AG10803 (cell line): ENCODE measurements at places on chromosomes 3 and 15.

GRCh38 chr15:88023914-88024313 is 232.6 kb downstream of the NTRK3 start:
- no peak for DNase-seq

GRCh38 chr3:177084616-177085015 is 112.7 kb downstream of the TBL1XR1 start:
- DNase-seq: no peak

- DNase-seq: peak; percentile 81
These were observed 58.6 kb upstream of the TSC22D2 start for GRCh38 chr3:150349314-150350097.

- DNase-seq: peak; percentile 94
These were observed 261.5 kb upstream of the LRTM1 start for GRCh38 chr3:55189359-55189801.

GRCh38 chr15:88011533-88011932 is 245.0 kb downstream of the NTRK3 start:
- DNase-seq: no peak

DNA sequence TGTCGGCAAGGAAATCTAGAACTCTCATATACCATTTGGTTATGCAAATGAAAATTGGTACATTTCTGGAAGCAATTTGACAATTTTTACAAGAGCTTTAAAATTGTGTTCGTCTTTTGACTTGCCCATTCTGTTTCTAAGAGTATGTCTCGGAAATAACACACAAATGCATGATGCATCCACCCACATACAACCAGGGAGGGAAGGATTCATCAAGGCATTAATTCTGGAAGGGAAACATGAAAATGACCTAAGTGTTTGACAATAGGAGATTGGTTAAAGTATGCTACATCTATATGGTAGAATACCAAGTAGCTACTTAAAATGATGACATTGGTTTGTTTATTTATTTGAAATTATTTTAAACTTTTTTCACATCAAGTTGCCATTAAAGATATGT is 58.6 kb downstream of the PIAS1 start:
- no peak for DNase-seq

DNA sequence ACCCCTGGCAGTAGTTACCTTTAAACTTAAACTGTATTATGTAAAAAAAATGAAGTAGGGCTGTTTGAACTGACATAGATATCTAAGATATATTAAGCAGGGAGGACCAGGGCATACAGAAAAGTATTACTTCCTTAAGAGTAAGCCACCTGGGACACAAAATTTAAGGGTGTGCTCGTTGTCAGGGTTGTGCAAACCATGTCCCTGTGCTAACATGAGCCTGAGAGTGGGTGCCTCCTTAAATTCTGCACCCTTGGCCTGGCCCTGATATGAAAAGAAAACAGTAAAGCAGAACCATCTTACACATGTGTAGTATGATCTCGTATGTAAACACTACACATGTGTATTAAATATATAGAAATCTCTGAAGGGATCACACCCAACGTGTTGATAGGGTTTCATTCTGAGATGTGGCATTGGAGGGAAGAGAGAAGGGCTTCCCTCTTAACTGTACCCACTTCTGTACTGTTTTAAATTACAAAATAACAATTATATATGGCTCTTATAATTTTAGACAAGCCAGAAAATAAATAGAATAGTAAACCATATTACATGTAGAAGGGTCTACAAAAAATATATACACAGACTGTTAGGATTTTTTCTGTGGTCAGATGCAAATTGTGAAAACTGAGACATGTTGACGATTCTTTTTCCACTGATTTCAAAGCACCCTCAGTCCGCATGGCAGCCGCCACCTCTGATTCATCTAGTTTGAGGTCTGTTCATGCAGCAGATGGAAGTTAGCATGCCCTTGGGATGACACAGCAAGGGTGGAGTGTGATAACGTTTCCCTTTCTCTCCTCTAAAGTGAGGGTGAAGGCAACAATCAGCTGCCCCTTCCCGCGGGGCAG is 400.8 kb upstream of the PROK2 start:
- DNase-seq: peak; percentile 81

- DNase-seq: no peak
These were observed 58.0 kb downstream of the CGGBP1 start for GRCh38 chr3:88000853-88001252.

DNA sequence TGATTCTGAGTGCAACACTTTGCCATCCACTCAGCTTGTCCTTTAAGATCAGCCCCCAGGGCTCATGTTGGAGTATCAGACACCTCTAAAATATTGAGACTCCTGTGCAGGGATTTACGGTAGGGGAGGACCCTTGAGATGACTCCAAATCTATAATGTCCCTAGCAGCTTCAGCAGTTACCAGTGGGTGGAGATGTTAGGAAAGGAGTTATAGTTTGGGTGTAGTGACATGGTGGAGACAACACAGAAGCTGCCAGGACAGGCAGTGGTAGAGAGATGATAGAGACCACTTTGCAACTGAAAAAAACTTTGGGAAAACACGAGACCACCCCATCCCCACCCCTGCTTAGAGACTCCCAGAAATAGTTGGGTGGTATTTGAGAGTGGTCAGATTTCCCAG is 43.3 kb upstream of the GSK3B start:
- no peak for DNase-seq

DNA sequence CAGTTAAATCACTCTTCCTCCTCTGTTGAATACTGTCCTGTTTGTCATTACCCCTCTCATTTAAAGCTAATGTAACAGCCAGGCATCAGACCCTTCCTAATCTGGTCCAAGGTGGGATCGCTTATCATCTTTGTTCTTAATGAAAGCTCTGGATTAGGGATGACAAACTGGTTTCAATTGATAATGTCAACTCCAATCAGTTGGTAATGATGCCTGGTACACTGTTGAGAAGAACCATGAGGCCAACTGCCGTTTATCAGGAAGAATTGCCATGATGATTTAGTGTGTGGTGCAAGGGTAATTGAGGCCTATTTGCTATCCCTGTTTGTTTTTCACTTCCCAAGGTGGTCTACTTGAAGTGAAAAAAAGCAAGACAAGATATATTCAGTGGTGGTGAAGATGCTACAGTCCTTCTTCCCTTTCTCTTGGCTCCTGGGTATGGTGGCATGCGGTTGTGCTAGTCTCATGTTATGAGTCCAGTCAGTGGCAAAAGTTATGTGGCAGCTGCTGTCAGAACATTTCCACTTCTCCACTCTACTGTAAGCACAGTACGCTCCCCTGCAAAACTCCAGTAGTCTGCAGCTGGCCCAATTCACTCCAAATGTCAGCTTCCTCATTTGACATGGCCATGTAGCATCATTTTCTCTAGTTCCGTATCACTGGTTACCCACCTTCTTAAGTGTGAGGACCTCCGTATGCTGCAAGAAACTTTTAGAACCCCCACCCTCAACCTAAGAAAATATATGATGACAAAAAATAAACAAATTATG is 72.5 kb downstream of the MORC1 start:
- no peak for DNase-seq

DNA sequence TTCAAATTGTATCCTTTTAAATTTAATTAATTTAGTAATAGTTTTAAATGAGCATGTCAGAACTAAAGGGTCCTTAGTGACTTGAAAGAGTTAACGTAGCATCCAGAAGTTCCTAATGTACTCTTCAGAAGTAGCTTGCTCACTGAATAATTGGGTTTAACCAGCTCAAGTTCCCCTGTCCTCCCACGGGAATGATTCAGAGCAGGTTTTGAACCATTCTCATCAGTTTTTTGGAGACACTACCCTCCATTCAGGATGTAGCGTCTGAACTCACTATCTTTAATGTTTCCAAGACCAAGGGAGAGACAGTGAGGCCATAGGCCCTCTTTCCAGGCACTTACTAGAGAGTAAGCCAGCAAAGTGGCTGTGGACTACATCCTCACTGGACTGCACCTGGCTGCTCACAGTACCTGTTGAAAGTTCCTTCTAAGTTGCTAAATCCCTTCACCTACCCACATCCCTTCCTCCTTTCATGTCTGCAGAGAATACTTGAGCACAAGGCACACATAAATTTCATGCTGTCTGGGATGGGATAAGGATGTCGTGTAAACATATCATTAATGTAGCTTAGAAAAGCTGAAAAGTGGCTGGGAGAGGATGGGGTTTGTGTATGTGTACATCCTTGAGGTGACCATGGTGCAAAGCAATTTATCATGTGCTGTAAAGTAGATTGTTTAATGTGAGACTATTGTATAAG is 146.3 kb downstream of the PLCL2 start:
- DNase-seq: no peak

GRCh38 chr15:89177633-89178306 is 43.6 kb downstream of the RLBP1 start:
- DNase-seq: peak; percentile 80

GRCh38 chr3:67015702-67016484 is 17.8 kb downstream of the KBTBD8 start:
- DNase-seq: no peak

- DNase-seq: peak; percentile 41
These were observed 114.2 kb downstream of the KLF13 start for GRCh38 chr15:31440754-31441311.

DNA sequence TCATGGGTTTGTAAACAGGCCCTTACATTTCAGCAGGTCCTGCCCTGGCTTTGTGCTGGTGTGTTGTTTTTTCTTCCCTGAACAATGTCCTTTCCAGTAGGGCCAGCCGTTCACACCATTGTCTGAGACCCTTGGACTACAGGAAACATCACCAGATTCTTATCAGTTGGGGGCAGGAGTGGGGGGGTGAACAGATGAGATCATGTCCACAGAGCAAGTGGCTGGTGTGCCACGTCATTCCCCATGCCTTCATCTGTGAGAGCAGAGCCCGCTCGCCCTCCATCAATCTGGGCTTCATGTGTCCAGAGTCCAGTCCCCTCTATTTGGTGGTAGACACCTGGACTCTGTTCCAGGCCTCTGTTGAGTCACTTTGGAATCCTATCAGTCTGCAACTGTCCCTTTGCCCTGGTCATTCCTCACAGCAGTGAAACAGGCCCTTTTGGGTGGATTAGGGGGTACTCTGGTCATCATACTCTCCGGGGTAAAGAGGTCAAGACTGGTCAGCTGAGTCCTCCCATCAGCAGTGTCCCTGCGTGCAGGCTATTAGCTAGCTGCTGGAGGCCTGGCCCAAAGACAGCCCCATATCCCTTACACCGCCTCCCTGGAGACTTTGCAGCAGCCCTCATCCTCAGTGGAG is 15.0 kb downstream of the SEMA3G start:
- DNase-seq: no peak
